ENCODE measurements at places on chromosomes 1 and 21.

DNA sequence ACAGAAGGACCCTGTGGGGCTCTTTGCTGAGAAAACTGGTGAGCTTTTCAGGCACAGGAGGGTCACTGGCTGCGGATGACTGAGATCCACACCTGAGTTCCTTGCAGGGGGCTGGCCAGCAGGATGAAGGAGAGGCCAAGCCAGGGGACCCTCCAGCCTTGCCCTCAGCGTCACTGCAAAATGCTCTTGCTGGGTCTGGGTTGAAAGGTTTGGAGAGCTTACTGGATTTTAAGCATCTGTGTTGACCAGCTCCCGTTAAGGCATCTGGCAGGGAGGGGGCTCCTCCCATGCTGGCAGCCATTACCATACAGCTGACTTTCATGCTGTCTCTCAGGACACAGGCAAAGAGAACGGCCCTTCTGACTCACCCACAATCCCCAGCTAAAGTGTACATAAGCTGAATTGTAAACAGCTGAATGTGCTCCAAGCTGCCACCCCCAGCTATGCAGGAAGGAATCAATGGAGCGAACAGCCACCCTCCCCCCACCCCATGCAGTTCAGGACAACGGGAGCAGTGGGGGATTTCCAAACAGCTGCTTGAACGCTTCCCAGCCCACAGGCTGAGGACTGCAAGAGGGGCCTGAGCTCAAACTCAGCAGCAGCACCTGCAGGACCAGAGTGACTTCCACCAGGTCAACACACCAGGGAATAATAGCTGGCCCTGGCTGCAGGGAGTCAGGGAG is 21.3 kb upstream of the A3GALT2 start:
- DNase-seq, result peak; percentile 89

GRCh38 chr1:168672278-168672677 is 56.7 kb downstream of the DPT start:
- DNase-seq, result no peak

DNA sequence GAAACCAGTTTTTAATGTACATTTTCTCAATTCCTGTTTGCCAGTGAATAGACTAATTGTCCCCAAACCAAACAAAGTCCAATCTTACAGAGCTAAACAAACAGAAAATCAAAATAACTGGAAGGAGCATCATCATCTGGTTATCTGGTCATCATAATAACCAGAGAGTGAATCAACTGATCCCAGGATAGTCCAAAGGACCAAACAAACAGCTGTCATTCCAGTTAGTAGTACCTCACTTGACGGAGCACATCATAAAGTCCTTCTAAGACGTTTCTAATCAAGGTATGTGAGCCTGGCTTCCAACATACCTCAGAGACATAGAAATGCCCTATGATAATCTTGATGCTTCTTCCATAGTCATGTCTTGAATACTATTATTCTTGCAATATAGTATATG is 240.5 kb downstream of the LTN1 start:
- DNase-seq, result no peak

DNA sequence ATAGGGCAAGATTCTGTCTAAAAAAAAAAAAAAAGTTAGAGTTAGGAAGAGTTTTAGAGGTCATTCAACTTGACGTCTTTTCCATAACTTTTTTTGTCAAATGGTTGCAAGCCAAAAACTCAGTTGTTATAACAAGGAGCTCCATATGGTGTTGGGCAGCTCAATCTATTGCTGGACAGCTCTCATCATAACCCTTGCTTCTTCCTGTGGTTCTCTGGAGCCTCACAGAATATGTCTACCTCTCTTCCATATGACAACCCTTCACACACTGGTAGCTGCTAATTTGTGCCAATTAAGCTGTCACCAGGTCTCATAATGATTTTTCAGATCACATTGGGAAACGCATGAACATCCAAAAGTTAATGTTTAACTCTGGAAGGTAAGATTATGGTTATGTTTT is 57.8 kb upstream of the SLC16A1 start:
- no peak for DNase-seq

DNA sequence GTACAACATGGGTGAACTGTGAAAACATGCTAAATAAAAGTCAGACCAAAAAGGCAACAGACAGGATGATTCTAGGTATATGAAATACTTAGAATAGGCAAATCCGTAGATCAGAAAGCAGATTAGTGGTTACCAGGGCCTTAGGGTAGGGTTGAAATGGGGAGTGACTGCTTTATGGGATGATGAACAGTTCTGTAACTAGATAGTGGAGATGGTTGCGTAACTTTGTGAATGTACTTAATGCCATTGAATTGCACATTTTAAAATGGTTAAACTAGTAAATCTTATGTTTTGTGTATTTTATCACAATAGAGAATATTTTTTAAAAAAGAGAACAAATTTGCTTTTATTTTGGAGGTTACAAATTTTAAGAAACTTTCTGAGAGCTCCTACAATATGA is 17.4 kb downstream of the ZNF326 start:
- DNase-seq, result no peak

GRCh38 chr1:203273206-203273868 is 32.0 kb upstream of the BTG2 start:
- DNase-seq, result peak; percentile 100

- no peak for DNase-seq
Measured at GRCh38 chr1:149963358-149963757, 26.7 kb upstream of the MTMR11 start.
